ENCODE measurements at places on chromosomes 12 and 14.

- DNase-seq: no peak
These were observed 1.9 kb upstream of the KRT85 start for GRCh38 chr12:52369211-52369610.

DNA sequence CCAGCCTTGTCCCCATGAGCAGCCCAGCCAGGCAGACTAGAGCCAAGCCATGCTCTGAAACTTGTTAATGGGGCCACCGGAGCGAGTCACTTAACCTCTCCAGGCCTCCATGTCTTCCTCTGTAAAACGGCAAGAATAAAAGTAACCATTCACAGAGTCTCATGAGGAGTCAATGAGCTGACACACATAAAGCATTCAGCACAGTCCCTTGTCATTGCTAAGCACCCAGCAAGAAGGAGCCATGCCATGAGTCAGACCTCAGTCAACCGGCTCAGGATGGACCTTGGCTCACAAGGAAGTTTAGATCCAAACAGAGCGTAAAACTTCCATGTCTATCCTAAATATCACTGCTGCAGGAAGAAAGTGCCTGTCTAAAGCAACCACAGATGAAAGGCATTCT lies 10.6 kb downstream of the FICD start:
- DNase-seq: no peak

DNA sequence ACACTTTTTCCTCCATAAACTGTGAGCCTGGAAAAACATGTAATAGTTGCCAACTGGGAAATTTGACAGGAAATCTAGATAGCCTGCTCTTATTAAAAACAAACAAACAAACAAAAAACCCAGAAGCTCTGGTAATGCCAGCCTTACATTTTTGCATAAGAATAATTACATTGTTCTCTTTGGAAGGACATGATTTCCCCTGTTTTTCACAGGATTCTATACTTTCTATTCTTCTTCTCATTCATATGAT lies 137.9 kb downstream of the AEBP2 start:
- DNase-seq: no peak

DNA sequence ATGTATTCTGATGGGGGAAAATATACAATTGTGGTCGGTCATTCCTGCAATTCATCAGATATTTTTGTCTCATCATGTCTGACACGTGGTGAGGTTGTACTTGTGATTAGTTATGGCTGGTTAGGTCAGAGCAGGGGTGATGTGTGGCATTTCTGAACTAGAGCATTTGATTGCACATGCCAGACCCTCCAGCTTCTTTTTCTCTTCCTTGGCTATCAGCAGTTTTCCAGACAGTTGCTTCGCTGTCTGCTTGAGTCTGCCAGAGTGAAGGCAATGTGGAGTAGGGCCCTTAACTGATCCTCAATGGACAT lies 25.9 kb downstream of the TMEM117 start:
- no peak for DNase-seq

- no peak for DNase-seq
These were observed 161.9 kb downstream of the CRADD start for GRCh38 chr12:93839064-93839463.

GRCh38 chr12:81819991-81820633 lies 61.0 kb upstream of the PPFIA2 start:
- no peak for DNase-seq
